ENCODE measurements at places on chromosomes 5 and 9.
A peak's percentile ranks its signal among the peaks of the same experiment; 100 is the strongest.

DNA sequence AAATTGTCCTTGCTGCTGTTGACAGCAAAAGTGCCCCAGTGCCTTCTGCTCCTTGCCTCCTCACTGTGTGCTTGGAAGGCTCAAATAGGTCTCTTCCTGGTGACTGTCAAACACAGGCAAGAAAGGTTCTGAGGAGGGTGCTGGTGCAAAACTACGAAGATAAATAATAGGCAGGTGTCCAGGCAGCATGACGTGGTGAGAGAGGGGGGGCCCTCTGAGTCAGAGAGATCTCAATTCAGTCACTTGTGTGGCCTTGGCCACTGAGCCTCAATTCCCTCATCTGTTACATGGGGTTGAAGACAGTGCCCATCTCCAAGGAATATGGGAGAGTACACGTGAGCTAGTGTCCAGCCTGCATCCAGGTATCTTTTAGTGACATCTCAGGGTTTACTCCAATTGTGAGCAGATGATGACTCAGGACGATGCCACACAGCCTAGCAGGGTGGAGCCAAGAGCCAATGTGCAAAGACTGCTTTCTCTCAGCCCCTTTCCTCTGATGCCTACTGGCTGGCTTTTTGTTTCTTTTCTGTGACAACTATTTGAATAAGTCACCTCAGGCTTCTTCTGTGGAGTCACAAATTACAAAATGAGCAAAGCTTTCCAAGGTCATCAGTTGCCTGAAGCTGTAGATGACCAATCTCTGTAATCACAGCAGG, 29.7 kb upstream of the SMIM32 start:
- DNase-seq, result no peak

- no peak for DNase-seq
Observed at GRCh38 chr5:15159606-15160005, 288.0 kb upstream of the ANKH start.

DNA sequence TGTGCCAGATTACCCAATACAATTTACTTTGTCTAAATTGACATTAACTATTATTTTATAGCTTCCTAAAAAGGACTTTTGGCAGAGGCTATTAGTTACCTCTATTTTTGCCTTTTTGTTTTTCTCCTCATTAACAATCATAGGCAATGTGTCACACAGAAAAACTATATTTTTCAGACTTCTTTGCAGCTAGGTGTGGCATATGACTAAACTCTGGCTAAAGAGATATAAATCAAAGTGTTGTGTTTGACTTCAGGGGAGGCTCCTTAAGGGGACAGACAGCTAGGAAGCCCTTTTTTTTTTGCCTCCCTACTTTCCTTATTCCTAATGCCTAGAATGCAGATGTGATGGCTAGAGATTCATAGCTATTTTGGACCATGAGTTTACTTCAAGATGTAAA, 19.7 kb upstream of the GCNT4 start:
- no peak for DNase-seq

GRCh38 chr5:56170557-56170956, 62.6 kb downstream of the ANKRD55 start:
- no peak for DNase-seq

DNA sequence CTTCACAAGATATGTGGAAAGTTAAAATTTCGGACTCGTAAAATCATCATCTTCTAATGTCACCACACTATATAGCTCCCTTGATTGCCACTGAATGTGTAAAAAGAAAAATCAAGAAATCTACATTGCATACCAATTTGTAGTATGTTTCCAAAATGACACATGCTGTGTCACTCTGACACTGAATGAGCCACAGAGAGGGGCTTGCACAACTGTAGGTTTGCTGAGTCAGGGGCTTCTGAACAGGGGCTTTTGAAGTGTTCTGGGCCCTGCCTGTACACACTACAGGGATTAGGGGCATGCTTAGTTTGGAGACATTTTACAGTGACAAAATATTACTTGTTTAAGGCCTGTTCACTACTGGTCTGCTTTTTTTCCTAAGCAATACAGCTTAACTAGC, 234.4 kb upstream of the GRAMD2B start:
- no peak for DNase-seq

GRCh38 chr5:16539169-16539666, 73.6 kb upstream of the ZNF622 start:
- DNase-seq, result peak; percentile 49

DNA sequence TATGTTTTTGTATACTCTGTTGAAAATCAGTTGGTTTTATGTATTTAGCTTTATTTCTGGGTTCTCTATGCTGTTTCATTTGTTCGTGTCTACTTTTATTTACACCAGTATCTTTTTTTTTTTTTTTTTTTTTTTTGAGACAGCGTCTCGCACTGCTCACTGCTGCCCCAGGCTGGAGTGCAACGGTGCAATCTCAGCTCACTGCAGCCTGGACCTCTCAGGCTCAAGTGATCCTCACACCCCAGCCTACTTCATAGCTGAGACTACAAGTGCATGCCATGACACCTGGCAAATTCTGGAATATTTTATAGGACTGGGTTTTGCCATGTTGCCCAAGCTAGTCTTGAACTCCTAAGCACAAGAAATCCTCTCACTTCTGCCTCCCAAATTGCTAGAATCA, 869.4 kb upstream of the CDH6 start:
- DNase-seq, result no peak

- DNase-seq, result no peak
Observed at GRCh38 chr9:14089051-14089803, 224.7 kb downstream of the NFIB start.

DNA sequence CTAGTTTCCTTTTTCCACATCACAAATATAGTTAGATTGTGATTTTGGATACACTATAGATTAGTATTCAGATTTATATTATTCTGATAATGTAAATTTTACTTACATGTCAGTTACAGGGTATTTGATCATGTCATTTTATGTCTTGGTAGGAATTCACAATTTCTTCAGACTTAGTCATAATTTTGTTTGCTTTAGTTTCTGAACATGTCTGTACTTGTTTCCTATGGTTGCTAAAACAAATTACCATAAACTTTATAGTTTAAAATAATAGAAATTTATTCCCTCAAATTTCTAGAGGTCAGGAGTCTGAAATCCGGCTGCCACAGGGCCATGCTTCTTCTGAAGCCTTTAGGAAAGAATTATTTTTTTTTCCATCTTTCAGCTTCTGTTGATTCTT, 1817.2 kb upstream of the CDH9 start:
- no peak for DNase-seq

DNA sequence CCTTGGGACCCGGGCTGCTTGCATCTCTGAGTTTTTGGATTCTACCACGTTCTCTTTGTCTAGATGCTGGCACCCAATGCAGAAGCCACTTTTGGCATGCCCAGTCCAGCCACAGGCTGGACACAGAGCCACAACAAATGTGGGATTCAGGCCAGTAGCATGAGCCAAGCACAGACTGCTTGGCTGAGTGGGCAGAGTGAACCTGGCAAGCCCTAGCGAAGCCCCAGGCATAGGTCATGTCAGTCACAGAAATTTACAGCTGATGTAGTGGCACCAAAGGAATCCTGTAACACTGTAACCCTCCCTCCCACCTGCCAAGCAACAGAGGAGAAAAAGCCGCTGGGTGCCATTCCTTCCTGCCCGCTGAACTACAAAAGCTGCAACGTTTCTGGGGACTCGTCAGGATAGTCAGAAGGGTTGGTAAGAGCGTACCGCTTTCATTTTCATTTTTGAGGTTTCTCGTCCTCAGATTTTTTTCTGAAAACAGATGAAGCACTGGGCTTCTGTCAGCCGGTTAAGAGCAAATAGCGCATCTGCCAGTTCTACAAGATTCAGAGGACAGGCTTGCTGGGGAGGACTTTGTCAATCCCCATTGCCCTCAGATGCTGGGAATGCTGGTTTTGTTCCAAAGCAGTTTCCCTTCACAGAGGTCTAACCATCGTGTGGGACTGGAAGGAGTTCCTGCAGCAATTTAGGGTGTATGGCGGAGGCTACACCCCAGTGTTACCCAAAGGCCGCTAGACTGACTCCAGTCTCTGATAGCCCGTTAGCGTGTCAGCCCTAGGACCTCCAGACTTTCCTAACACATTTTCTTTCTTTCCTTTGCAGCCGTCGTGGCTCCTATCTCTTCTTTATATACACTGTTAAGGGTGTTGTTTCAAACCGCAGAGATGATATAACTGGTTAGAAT, 399.0 kb downstream of the HTR1A start:
- no peak for DNase-seq

- no peak for DNase-seq
Observed at GRCh38 chr9:138114501-138115245, 237.1 kb downstream of the CACNA1B start.

GRCh38 chr9:86921151-86921923, 26.0 kb downstream of the GAS1 start:
- no peak for DNase-seq

DNA sequence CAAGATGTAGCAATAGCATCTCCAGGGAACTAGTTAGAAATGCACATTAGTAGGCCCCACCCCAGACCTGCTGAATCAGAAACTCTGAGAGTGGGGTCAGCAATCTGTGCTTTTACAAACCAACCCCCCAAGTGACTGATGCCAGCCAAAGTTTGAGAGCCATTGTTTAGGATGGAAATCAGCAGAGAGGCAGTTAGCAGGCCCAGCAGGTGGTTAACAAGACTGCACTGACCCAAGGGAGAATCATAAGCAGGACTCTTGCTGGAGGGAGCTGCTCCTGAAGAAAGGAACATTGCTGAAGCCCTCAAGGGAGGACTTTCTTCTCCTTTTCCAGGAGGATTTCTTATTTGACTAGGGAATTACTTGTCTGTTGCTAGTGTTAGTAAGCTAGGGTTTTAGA, 74.2 kb upstream of the SLC12A2 start:
- no peak for DNase-seq

- DNase-seq, result no peak
Observed at GRCh38 chr9:117340422-117340821, 74.4 kb downstream of the ASTN2 start.

DNA sequence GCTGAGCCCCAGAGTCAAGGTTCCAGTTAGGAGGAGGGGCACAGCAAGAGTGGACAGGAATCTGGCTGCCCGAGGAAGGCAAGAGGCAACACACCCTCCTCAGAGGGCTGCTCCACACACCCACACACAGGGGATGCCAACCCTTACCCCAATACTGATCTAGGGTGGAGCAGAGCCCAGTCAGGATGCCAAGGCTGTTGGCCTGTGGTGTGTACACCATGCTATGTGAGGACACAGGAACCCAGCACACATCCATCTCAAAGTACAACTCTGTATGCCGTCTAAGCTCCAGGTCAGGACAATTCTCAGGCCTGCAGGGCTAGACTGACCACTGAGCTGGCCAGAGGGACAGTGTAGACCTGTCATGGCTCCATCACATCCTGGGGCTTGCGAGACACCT, 2.6 kb downstream of the SEPTIN8 start:
- no peak for DNase-seq

- no peak for DNase-seq
Observed at GRCh38 chr9:137452006-137452760, 7.0 kb downstream of the NSMF start.

GRCh38 chr5:158820891-158821290, 278.8 kb downstream of the EBF1 start:
- DNase-seq, result no peak

- no peak for DNase-seq
Observed at GRCh38 chr9:134056483-134057306, 11.1 kb downstream of the BRD3 start.

GRCh38 chr5:164650427-164650826, 1145.0 kb downstream of the MAT2B start:
- no peak for DNase-seq

- DNase-seq, result no peak
Observed at GRCh38 chr5:54581831-54582548, 64.4 kb downstream of the SNX18 start.

GRCh38 chr5:94890907-94891306, 272.4 kb downstream of the SLF1 start:
- no peak for DNase-seq

DNA sequence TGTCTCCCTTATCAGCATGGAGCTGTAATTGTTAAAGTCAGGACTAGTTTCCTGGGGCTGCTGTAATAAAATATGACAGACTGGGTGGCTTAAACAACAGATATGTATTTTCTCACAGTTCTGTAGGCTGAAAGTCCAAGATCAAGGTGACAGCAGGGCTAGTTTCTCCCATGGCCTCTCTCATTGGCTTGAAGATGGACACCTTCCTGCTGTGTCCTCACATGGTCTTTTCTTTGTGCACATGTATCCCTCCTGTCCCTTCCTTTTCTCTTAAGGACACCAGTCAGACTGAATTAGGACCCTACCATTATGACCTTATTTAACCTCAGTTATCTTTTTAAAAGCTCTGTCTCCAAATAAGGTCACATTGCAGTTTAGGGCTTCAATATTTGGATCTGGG, 700.5 kb upstream of the MEF2C start:
- no peak for DNase-seq

- peak; percentile 66 for DNase-seq
Observed at GRCh38 chr5:141992349-141992963, 20.4 kb downstream of the GNPDA1 start.

- no peak for DNase-seq
Observed at GRCh38 chr5:181223729-181224389, 778 bp downstream of the TRIM41 start.

- DNase-seq, result no peak
Observed at GRCh38 chr5:65142511-65143011, 339.2 kb downstream of the ADAMTS6 start.

GRCh38 chr5:71810471-71811195, 91.6 kb downstream of the CARTPT start:
- DNase-seq, result no peak

GRCh38 chr9:81476813-81477490, 212.4 kb downstream of the TLE1 start:
- no peak for DNase-seq

DNA sequence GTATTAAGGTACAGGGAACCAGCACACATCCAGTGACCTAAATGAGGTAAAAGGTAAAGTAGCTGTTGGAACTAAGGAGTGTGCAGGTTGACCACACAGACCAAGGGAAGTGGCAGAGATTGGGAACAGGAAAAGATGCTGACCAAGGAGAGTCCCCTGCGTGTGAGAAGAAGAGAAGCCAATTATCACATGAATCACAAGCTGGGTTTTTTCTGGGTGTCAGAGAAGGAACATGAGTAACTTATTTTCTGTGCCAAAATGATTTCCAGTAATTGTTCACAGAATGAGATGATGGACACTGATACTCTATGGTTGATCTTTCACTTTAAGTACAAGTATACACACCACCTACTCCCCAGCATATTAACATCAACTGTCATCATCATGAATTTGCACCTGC, 130.7 kb upstream of the ACO1 start:
- no peak for DNase-seq

Data from HuH-7 (cell line).